Muscle of arm (tissue), 14 donors: ENCODE measurements at places on chromosomes 3 and 15. TPM values are rescaled to one million over a fixed set of nuclear protein-coding genes. Genes with fewer than 3 reads are reported as not detected.

DNA sequence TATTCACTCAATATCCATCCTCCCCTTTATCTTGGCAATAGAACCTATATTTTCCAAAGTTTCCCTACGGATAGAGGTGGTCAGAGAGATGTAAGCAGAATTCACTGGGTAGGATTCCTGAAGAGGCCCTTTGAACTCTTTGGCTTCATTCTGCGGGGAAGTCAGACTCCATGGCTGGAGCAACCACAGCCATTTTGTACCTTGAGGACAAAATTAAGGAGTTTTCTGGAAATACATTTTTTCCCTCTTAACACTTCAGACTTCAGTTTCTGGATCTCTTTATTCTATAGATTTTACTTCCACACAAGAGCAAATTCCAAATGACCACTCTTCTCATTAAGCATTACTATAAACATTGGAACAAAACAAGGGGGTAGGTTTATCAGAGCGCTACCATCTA is 43.3 kb downstream of the ADAMTS9 start:
- no peak for DNase-seq

- no peak for DNase-seq
Measured at GRCh38 chr3:53293867-53294266, 38.0 kb upstream of the TKT start.

GRCh38 chr3:108221911-108222852 is at the start of gene IFT57:
Gene IFT57 (minus strand): TSS chr3:108222424. CDS start chr3:108222322, 102 bp downstream.
- peak; percentile 99 for DNase-seq

Gene SOX14
- not detected for polyA plus RNA-seq

Gene CEMIP
- 2.1 TPM for polyA plus RNA-seq

Gene GOLGA6A
- polyA plus RNA-seq = 0.08 TPM

Gene STARD9
- not detected for polyA plus RNA-seq

Gene NR1I2
- 0.32 TPM for polyA plus RNA-seq
